Left lung (tissue), 14 donors: ENCODE measurements at places on chromosomes 7 and 10. TPM values are rescaled to one million over a fixed set of nuclear protein-coding genes. Genes with fewer than 3 reads are reported as not detected.

- no peaks in the 10 kb centered on the region for H3K4me1 ChIP-seq
- H3K4me3 ChIP-seq: no peak overlapping the region
- DNase-seq: no peak
- no peaks in the 10 kb centered on the region for H3K36me3 ChIP-seq
Measured at GRCh38 chr10:77493239-77493806, 144.3 kb downstream of the KCNMA1 start.

- H3K27ac ChIP-seq: no peak overlapping the region
- H3K36me3 ChIP-seq: no peaks in the 10 kb centered on the region
- no peak overlapping the region for H3K4me3 ChIP-seq
- peaks cover 19% of the 10 kb centered on the region for H3K4me1 ChIP-seq
Measured at GRCh38 chr10:71316786-71317160, 2.3 kb upstream of the SLC29A3 start.

DNA sequence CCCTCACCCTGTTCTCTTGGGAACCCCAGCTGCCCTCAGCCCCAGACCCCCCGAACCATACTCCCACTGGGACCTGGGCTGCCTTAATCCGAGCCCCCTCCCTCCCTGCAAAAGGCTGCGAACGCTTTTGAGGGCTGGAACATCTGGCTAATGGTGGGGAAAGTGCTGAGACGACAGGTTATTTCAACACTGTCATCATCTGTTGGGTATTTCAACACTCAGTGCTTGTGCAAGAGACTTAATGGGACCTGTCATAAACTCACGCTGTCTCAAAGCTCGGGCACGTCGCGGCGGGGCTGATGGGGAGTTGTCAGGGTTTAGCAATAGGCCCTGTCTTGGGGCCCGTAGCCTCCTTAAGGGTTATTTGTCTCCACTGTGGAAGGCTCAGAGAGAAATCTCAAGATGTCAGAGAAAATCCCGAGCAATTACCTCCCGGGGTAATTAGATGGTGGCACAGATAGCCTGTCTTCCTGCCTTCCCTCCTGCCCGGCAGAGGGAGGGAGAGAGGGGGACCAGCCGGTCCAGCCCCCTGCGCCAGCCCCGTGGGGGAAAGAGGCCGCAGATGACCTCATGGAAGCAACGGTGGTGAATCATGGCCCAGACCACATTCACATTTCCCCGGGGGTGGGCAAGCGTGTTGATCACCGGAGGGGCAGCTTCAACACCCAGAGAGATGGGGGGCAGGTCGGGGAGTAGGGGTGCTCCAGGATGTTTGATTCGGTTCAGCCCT, 88.7 kb upstream of the MYL10 start:
- no peak overlapping the region for H3K4me3 ChIP-seq
- H3K4me1 ChIP-seq: peaks cover 27% of the 10 kb centered on the region
- no peaks in the 10 kb centered on the region for H3K36me3 ChIP-seq
- peak overlapping the region; percentile 13 for H3K27ac ChIP-seq
- DNase-seq: peak; percentile 78

- no peak for DNase-seq
- no peaks in the 10 kb centered on the region for H3K36me3 ChIP-seq
- H3K4me3 ChIP-seq: no peak overlapping the region
Measured at GRCh38 chr7:90407484-90407821, 4.2 kb downstream of the CLDN12 start.

DNA sequence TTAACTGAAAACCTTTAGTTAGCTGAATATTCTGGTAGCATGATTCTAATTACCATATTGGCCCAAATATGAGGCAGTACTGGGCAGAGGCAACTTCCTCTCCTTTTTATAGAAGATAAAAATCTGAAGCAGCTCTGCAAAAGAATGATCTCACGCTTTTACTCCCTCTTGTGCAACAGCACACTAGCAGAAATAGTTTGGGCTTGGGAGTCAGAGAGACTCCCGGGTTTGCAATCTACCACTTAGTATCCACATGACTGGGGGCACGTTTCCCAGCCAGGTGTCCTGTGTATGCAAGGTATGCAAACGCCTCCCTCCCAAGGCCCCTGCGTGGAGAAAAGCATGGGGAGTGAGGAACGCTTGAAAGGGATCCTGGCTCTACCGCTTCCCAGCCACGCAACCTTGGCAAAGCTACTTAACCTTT, 47.2 kb upstream of the RHEB start:
- peaks cover 44% of the 10 kb centered on the region for H3K36me3 ChIP-seq
- no peak overlapping the region for H3K27ac ChIP-seq
- no peaks in the 10 kb centered on the region for H3K4me1 ChIP-seq
- no peak overlapping the region for H3K4me3 ChIP-seq
- no peak for DNase-seq

- H3K27ac ChIP-seq: no peak overlapping the region
- H3K36me3 ChIP-seq: no peaks in the 10 kb centered on the region
Measured at GRCh38 chr7:137484326-137484725, 140.8 kb upstream of the PTN start.

DNA sequence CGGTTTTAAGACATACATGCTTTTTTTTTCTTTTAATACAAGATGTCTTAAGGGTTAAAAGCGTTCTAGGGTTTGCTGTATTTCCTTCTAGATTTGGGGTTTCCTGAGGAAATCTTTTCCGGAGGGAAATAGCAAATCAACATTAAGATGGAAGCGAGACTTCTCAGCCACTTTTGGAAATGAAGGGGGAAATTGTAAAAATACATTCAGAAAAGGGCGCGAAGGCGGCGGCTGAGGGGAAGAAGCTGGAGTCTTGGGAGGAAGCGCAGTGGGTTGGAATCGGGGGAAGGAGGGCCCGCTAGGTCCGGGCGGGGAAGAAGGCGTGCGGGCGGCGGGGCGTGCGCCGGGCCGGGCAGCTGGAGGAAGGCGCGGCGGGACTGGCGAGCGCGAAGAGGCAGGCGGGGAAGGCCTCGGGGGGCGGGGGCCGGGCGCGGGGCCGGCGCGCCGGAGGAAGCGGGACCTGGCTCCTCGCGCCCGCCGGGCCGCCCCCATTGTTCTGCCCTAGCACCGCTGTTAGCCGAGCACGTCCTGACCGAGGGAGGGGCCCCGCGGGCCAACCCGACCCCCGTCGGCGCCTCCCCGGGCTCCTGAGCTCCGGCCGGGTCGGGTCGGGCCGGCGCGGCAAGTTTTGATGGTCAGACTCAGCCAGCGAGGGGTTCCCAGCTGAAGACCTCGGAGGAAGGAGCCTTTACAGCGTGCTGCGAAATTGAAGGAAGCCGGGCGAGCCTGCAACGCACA, 1.5 kb upstream of the SKIDA1 start:
- peak overlapping the region; percentile 69 for H3K4me3 ChIP-seq
- peak; percentile 93 for DNase-seq
- H3K27me3 ChIP-seq: no peaks in the 10 kb centered on the region
- H3K4me1 ChIP-seq: peaks cover 6% of the 10 kb centered on the region
- H3K27ac ChIP-seq: peak overlapping the region; percentile 95

GRCh38 chr7:48259463-48260280, 88.4 kb downstream of the ABCA13 start:
- no peak overlapping the region for H3K4me3 ChIP-seq
- no peaks in the 10 kb centered on the region for H3K27me3 ChIP-seq
- no peak overlapping the region for H3K27ac ChIP-seq
- H3K36me3 ChIP-seq: no peaks in the 10 kb centered on the region
- DNase-seq: no peak

DNA sequence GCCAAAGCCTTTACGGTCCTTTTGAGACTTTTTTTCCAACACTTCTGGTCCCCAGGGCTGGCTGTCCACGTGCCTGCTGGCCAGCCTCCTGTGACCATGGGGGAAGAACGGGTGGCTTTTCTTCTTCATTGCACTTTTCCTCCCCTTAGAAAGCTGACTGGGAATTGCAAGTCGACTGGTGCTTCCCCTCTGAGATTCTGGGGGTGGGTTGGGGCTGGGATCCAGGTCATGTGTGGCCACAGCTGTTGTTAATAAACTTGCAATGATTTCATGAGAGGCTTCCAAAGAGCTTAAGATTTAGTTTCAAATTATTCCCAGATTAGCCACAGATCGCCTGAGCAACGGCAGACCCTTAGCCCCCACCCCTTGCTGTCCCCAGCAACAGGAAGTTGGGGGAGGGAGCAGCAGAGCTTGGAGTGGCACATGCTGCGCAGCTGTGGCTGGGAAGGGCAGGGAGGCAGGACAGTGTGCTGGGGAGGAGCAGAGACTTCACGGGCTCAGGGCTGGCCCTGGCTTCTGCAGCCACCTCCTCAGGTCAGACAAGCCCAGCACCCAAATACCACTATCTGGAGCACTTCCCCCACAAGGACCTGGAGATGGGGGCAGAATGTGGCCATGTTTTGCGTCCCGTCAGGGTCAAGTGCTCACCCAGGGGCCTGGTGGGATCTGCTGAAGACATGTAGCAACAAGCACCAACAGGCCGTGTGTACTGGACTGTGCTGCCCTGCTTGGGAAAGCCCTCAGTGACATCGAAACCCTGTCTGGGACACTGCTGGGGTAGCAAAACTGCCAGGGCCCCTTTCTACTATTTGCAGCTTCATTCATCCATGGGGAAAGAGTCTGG, 147.1 kb downstream of the RNF216 start:
- peaks cover 25% of the 10 kb centered on the region for H3K4me1 ChIP-seq
- H3K36me3 ChIP-seq: peaks cover 65% of the 10 kb centered on the region
- H3K27ac ChIP-seq: peak overlapping the region; percentile 61
- DNase-seq: peak; percentile 89

DNA sequence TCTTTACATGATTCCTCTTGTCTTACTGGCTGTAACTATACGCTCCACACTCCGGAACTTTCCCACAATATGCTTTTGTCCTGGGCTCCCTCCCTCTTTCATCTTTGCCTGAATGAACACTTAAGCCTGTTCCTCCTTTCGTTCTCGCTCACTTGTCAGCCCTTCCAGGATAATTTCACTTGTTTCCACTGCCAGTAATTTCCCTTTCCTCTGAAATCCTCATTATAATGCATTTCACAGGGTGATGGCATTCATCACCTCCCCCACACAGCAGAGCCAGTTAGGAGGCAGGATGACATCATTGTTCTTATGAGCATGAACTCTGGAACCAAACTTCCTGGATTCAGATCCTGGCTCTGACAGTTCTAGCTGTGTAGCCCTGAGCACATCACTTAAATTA, 372.6 kb downstream of the GPR158 start:
- H3K4me1 ChIP-seq: no peaks in the 10 kb centered on the region
- H3K27ac ChIP-seq: no peak overlapping the region
- H3K4me3 ChIP-seq: no peak overlapping the region

- no peaks in the 10 kb centered on the region for H3K4me1 ChIP-seq
- no peaks in the 10 kb centered on the region for H3K36me3 ChIP-seq
- H3K4me3 ChIP-seq: no peak overlapping the region
Measured at GRCh38 chr7:135247746-135248471, 14.3 kb downstream of the STRA8 start.

- no peak overlapping the region for H3K4me3 ChIP-seq
- DNase-seq: no peak
- H3K27me3 ChIP-seq: no peaks in the 10 kb centered on the region
- no peaks in the 10 kb centered on the region for H3K4me1 ChIP-seq
Measured at GRCh38 chr7:107023522-107024151, 20.9 kb upstream of the PRKAR2B start.

DNA sequence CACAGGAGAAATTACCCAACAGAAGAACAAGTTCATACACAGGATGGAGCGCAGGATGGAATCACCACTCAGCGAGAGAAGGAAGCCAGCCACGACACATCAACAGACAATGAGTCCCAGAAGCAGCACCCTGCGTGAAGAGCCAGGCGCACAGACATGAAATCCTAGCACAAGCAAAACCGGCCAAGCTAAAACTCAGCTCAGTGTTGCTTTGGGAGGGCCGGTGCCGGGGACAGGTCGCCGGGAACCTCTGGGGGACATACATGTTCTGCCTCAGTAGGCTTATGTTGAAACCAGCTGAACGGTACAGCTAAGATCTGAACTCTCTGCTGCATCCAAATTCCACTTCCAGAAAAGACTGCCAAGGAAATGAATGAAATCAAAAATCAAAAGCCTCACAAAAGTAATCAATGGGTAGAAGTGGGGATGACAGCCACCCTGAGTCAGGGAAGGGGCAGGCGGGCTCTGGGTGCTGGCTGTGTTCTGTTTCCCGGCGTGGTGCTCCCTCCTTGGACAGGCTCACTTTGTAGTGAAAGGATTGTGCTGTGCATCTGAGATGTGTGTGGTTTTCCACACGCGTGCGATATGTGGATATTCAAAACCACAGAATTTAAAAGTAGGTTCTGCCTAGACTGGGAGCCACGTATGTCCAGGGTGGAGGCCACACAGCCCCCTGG, 114.7 kb downstream of the PDGFA start:
- no peak for DNase-seq
- no peaks in the 10 kb centered on the region for H3K36me3 ChIP-seq
- H3K27ac ChIP-seq: no peak overlapping the region
- no peaks in the 10 kb centered on the region for H3K27me3 ChIP-seq
- H3K4me1 ChIP-seq: no peaks in the 10 kb centered on the region

- H3K36me3 ChIP-seq: no peaks in the 10 kb centered on the region
- DNase-seq: no peak
- no peak overlapping the region for H3K4me3 ChIP-seq
- no peak overlapping the region for H3K27ac ChIP-seq
Measured at GRCh38 chr7:27969346-27969745, 211.2 kb downstream of the JAZF1 start.

DNA sequence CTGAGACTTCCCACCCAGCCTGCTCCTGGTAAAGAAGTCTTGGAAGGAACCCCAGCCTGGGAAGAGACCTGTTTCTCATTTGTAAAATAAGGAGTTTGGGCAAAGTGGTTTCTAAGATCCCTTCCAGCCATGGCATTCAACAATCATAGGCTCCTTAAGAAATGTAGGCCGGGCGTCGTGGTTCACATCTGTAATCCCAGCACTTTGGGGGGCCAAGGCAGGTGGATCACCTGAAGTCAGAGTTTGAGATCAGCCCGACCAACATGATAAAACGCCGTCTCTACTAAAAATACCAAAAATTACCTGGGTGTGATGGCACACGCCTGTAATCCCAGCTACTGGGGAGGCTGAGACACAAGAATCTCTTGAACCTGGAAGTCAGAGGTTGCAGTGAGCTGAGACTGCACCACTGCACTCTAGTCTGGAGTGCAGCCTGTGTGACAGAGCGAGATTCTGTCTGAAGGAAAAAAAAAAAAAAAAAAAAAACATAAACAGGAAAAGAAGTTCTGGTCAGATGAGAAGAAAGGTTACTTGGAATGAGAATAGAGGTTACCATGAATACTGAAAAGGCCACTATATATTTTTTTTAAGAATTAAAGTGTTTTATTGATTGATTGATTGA, 15.9 kb downstream of the DLG5 start:
- H3K27me3 ChIP-seq: no peaks in the 10 kb centered on the region
- no peak overlapping the region for H3K4me3 ChIP-seq
- no peaks in the 10 kb centered on the region for H3K4me1 ChIP-seq

- H3K36me3 ChIP-seq: no peaks in the 10 kb centered on the region
- no peaks in the 10 kb centered on the region for H3K27me3 ChIP-seq
- DNase-seq: no peak
- no peaks in the 10 kb centered on the region for H3K4me1 ChIP-seq
- H3K4me3 ChIP-seq: no peak overlapping the region
Measured at GRCh38 chr10:97013983-97014382, 171.8 kb downstream of the SLIT1 start.

GRCh38 chr10:63819753-63820329, 298.6 kb downstream of the REEP3 start:
- H3K36me3 ChIP-seq: no peaks in the 10 kb centered on the region
- H3K27ac ChIP-seq: no peak overlapping the region
- no peak overlapping the region for H3K4me3 ChIP-seq
- H3K27me3 ChIP-seq: no peaks in the 10 kb centered on the region

CPA1 gene
- total RNA-seq: 0.34 TPM

PTN gene
- 2.1 TPM for total RNA-seq

ANKRD1 gene
- total RNA-seq: 29.9 TPM

LLCFC1 gene
- total RNA-seq: not detected

ADIRF gene
- total RNA-seq: 94.1 TPM

BBIP1 gene
- total RNA-seq: 22.6 TPM

LIPF gene
- not detected for total RNA-seq

TMEM178B gene
- 0.93 TPM for total RNA-seq

UCMA gene
- not detected for total RNA-seq
